ENCODE measurements at places on chromosomes 2 and 18.

DNA sequence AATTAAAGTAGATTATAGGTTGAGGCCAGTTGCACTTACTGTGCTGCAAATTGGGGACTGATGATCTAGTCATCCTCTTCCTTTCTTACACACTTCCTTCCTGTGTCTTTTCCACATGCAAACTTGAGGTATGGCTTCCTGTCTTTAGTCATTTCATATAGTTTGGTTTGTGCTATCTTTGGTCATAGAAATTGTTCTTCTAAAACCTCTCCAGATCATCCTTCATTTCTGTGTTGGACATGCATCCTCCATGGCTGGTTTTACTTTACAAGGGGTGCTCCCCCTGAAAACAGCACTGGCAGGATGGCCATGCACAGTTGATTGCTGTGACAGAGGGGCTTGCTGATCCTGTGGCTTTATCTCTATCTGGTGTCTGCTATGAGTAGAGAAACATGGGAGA, 36.5 kb downstream of the MGAT5 start:
- no peak for DNase-seq

GRCh38 chr2:141455211-141455826, 675.5 kb downstream of the LRP1B start:
- DNase-seq, result peak; percentile 55

DNA sequence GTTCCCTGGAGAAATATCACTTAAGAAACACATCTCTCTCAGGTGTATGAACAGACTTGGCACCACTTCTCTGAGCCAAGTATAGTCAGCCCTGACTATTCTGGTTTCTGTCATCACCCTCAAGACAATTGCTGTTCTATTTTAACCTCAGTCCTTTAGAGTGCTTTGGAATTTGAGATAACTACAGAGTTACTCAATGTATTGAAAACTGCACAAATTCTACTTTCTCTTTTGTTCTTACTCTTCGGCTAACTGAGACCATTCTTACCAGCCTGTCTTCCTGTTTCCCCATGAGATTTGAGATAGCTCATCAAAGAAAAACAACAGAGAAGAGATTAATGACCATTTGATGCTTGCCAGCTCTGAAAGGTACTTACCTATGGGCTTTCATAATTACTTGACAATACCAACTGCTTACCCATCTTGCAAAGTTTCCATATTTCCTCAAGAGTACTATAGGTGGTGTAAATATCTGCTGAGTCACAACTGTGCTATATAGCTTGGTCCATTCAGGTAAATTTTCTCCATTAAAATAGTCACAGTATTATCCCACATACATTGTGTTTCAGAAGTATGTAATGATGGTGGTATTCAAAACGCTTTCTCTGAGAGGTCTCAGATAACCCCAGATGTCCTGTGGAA, 467.5 kb upstream of the CHST9 start:
- DNase-seq, result peak; percentile 46

GRCh38 chr2:207484444-207485391, 45.0 kb upstream of the CREB1 start:
- no peak for DNase-seq

DNA sequence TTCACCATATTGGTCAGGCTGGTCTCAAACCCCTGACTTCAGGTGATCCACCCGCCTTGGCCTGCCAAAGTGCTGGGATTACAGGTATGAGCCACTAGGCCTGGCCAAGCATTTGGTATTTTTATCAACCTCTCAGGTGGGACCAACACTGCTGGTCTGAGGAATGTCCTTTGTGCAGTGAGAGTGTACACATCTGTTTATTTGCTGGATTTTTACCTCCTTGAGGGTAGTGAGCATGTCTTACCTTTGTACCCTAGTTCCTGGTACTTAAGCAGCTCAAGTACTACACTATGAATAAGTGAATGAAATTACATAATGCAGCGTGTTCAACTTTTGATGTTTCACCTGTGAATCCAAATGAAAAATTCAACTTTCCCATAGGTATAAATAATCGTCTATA, 29.8 kb downstream of the SOS1 start:
- DNase-seq, result no peak
